H7 (cell line): ENCODE measurements at places on chromosomes 5 and 9. TPM values are rescaled to one million over a fixed set of nuclear protein-coding genes. Genes with fewer than 3 reads are reported as not detected.

DNA sequence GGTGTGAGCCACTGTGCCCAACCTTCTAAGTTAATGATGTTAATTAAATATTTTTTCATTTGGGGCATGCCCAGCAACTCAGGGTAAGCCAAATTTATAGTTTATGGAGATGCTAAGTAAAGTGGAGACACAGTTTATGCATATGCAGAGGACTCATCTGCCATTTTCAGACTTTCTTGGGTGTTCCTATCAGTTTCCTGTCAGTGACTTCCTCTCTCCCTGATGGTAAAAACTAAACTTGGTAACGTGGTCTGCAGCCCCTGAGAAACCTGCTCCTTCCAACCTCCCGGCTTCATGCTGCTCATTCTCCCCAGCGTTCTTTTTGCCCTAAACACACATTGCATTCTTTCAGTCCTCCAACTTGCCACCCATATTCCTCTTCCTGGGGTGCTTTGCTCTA, 48.4 kb upstream of the TUT7 start:
- DNase-seq: no peak

Gene MAMDC4
- 1.2 and 3.0 TPM in 2 replicates for total RNA-seq

DNA sequence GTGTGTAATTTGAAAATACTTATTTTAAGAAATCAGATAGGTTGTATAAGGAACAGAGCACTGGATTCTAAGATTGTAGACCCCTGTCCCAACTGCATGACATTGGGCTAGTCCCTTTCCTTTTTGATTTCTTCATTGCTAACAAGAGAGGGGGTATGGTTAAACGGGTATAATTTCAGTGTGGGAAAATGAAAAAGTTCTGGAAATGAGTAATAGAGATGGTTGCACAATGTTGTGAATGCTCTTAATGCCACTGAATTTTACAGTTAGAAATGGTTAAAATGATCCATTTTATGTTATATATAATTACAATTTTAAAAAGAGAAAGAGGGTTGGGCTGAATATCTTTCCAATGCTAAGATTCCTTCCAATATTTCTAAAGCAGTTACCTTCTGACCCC, 103.3 kb upstream of the LHFPL2 start:
- no peak for DNase-seq

DNA sequence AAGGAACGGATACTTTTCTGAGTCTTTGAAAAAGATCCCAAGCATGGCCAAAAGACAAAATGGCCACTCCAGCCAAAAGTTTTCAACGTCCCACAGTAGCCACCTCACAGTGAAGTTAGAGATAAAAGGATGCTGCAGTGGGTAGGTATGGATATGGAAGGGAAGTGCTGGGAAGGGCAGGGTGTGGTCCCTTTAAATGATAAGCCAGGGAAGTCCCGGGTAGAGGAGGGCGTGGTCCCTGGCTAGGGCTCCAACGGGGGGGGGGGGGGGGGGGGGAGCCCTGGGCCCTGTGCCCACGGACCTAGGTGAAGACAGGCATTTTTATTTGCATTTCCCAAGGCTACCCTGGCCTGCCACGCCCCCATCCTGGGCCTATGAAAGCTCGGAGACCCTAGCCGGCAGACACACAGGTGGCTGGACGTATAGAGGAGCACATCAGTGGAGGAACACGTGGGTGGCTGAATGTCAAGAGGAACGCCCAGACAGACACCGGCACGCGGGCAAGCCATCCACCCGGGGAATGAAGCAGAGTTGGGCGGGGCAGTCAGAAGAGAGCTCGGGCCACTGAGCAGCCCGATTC, 306.7 kb downstream of the NFIB start:
- DNase-seq: no peak

GRCh38 chr5:83253720-83254119, 176.4 kb downstream of the XRCC4 start:
- no peak for DNase-seq

Gene BARHL1
- 0.07 TPM in 1 of 2 replicates, not detected in the other for total RNA-seq

Gene SCGB3A2
- 42.0 and 51.2 TPM in 2 replicates for total RNA-seq

DNA sequence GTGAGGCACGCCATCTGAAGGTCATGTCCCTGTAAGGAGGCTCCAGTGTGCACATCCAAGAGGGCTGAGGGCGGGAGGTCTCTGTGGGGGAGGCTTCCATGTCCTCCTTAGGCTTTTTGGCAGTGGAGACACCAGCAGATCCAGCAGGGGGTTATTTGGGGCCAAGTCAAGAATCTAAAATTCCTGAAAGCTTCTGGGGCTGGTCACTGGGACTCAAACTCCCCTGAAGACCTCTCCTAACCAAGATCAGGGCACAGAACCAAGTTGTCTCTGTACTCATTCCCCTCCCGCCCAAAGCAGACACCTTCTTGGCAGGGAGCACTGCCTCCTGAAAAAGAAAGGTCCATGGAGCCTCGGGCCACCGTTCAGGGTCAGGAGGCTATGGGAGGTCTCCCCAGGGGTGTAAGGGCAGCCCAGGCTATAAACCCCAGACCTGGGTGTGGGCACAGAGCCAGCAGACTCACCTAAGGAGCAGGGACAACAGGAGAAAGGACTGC, 127.4 kb upstream of the ADRA1B start:
- no peak for DNase-seq

DNA sequence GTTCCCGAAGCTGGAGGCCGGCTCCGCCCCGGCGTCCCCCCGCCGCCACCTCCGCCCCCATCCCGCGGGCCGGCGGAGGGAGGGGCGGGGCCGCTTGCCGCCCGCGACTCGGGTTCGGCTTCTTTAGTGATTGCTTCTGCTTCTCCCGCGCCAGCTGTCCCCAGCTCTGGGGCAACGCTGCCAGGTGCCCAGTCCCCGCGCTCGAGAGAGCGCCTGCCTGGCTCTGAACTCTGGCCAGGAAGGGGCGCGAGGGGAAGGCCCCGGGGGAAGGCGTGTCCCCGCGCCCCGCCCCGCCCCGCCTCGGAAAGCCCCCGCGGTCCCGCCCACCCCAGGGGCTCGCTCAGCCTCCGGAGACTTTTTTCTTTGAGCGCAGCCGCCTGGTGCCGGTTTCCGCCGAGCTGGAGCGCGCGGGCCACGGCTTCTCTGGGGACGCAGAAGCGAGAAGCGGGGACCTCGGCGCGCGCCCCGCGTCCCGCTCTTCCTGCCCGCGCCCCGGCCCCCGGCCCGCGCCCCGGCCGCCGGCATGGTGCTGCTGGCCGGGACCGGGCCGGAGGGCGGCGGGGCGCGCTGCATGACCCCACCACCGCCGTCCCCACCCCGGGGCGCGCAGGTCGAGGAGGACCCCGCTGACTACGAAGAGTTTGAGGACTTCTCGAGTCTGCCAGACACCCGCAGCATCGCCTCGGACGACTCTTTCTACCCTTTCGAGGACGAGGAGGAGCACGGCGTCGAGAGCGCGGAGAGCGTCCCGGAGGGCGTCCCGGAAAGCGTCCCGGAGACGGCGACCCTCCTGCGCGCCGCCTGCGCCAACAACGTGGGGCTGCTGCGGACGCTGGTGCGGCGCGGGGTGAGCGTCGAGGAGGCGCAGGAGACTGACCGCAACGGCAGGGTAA, at the start of gene ANKRD33B:
ANKRD33B (plus strand) TSS at position 126 of the 893 bp plus-strand sequence; CDS start at position 524, 398 bp downstream.
- peak; percentile 95 for DNase-seq

Gene TBCA
- total RNA-seq: 172 and 220 TPM in 2 replicates

DNA sequence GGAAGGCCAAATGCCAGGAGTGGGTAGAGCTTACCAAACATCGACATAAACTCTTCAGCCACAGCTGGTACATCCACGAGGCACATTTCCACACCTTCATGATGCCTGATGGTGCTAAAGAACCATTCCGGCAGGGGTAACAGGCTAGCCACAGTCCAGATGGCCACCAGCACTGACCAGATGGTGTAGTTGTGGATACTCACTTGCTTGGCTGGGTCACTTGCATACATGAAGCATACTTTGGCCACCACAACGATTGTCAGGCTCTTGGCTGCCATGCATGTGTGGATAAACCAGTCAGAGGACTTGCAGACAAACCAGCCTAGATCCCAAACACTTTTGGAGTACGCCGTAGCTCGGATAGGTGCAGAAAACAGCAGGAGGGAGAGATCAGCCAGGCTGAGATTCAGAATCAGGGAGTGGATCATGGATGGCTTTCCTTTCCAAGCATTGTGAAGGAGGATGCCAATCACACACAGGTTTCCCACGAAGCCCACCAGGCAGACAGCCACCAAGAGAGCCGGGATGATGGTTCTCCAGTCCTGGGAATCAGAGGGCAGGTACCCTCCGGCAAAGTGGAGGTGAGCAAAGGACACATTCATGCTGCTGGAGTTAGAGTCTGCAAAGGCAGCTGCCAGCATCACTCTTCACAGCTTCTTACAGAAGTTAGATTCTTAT, 378 bp downstream of the GPR151 start:
- DNase-seq: no peak

Gene FRMPD1
- 0.03 TPM in 1 of 2 replicates, not detected in the other for total RNA-seq

DNA sequence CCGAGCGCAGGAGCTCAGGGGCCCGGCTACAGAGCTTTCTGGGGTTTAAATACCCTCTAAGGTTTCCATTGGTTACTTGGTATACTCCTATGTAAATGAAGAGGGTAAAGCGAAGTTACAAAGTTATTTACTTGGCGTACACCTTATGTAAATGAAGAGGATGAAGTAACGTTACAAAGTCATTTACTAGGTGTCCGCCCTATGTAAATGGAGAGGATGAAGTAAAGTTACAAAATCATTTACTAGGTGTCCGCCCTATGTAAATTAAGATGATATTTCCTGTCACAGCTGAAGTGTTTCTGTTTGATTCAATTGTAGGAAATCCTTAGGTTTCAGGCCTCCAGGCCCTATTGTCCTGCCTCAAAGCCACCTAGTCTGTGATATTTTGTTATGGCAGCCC, 358.2 kb downstream of the MTRR start:
- no peak for DNase-seq

DNA sequence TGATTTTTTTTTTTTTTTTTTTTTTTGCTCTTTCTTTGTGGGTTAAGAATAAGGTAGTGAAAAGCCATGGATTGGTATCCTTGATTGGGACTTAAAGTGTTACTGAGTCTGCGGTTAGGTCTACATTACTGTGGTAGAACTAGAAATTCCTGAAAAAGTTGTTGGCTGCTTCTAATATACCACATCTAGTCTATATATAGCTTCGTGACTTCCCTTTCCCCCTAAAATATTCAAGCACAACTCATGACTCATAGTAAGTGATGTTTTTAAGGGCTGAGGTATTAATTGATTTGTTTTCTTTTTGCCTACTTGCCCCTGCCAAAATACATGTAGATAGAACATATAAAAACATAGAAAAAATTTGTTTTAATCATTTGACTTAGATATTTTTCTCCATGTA, 247.6 kb downstream of the TMEM232 start:
- DNase-seq: no peak

- no peak for DNase-seq
Measured at GRCh38 chr9:69771775-69772418, 12.1 kb upstream of the PTAR1 start.

Gene TUSC1
- not detected in 2 replicates for total RNA-seq

DNA sequence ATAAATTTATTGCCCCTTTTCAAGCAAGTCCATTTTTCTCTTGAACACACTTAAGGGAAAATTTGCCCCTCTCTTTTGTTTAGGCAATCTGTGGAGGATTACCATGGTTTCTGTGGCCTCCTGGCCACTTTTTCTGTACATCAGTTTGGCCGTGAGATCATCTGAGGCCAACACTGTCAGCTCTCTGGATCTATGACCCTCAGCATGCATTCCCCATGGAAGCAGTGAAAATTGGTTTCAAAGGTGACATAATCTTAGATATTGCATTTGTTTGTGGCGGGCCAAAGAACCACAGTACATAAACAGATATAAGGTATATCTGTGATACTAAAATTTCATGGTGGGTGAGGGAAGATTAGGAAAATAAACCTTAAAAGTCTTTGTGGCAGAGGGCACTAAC, 4.6 kb upstream of the ZNF474 start:
- DNase-seq: no peak

DNA sequence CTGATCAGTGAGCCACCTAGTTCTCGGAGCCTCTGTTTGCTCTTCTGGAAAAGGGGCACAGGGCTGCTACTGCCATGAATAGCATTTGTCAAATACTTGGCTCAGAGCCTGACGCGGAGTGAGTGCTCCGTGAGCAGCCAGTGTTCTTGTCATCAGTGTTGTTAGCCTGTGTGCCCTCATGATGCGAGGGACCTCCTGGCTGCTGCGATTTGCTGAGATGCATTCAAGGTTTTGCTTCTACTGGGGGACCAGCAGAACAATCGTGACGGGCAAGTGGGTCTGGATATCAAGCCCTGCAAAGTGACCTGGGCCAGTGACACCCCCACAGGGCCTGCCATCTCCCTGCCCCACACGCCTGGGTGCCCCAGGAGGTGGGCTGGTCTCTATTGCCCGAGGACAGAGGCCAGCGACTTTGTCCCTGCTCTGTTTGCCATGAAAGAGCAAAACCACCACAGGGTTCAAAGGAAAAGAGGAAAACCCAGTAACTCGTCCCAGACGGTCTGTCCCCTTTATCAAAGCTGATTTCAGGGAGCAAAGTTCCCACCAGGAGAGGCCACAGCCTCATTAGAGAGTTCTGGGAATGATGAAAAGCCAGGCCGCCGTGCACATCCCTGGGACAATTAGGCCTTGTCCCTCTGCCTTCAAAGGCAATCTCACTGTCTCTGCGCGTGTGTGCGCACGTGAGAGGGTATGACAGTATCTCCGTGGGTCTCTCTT, 86.5 kb upstream of the LMX1B start:
- no peak for DNase-seq
